Type B pancreatic cell (in vitro differentiated cells): ENCODE measurements at places on chromosomes 16 and 17. TPM values are rescaled to one million over a fixed set of nuclear protein-coding genes. Genes with fewer than 3 reads are reported as not detected.

DNA sequence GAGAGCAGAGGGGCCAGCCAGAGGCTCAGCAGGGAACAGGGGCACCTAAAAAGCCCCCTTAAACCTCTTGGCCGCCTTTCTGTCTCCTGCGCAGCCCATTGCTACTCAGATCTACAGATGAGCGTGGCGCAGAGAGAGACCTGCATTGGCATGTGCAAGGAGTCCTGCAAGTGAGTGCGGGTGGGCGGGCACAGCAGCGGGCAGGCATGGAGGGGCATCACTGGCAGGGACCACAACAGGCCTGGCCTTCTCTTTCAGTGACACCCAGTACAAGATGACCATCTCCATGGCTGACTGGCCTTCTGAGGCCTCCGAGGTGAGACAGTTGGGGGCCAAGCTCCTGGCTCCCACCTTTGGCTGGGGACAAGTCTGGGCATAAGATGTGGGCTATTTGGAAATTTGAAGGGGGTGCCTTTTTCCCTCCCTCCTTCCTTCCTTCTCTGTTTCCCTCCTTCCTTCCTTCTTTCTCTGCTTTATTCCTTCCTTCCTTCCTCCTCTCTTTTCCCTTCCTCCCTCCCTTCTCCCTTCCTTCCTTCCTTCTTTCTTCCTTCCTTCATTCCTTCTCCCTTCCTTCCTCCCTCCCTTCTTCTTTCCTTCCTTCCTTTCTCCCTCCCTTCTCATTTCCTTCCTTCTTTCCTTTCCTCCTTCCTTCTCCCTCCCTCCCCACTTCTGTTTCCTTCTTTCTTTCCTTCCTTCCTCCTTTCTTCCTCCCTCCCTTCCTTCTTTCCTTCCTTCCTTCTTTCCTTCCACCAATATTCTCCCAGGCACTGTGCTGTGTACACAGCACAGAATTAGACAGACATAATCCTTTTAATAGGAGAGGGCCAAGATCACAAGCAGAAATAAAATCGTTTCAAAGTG lies 75.2 kb downstream of the SCNN1B start:
- DNase-seq = no peak

GRCh38 chr17:65155622-65156021 lies 18.5 kb downstream of the RGS9 start:
- no peak for DNase-seq

- DNase-seq = no peak
These were observed 63.5 kb upstream of the PHOSPHO1 start for GRCh38 chr17:49294122-49294521.

Gene ATP6V0A1
- total RNA-seq = 65.5 and 69.4 TPM in 2 replicates

- no peak for DNase-seq
These were observed 6.7 kb downstream of the TMC6 start for GRCh38 chr17:78121801-78122215.

Gene PDILT
- total RNA-seq = not detected in 2 replicates
